ENCODE measurements at places on chromosomes 3 and 15. TPM values are rescaled to one million over a fixed set of nuclear protein-coding genes. Genes with fewer than 3 reads are reported as not detected.

GRCh38 chr3:195073866-195074860, 196.8 kb downstream of the XXYLT1 start:
- DNase-seq = no peak

The EPHB3 gene
- total RNA-seq = 45.0 TPM

The CHRM5 gene
- not detected for total RNA-seq

- no peak for DNase-seq
Measured at GRCh38 chr3:105997800-105998526, 129.2 kb upstream of the CBLB start.

- DNase-seq = no peak
Measured at GRCh38 chr3:153445817-153446216, 283.8 kb downstream of the RAP2B start.

DNA sequence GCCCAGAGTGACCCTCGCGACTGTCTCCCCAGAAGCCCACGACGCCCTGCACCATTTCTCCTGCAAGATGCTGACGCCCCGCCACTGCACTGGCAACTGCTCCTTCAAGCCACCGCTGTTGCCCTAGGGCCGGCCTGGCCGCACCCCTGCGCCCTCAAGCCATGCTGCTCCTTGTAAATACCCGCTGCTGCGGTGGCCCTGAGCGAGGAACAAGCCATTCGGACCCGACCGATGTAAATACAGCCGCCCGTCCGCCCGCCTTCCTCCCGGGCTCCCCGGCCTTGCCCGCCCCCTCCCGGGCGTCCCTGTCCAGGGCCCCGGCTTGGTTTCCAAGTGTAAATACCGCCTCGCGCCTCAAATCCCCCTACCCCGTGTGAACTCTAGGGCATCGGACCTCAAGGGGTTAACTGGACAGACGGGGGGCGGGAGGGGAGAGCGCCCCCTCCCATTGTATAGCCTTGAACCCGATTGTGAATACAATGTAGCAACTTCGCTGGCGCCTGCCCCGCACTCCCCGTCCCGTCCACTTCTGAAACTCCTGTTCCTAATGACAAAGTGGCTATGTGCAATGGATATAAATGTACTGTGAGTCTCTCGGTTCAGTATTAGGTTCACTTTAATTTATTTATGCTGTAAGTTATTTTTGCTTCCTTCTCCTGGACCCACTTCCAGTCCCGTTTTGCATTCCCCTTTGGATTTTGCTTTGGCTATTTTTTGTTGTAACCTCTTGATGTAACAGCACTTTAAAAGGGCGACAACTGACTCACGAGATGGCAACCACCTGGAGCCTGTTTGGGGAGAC, 5.9 kb downstream of the RNU6-1 start:
- DNase-seq = no peak

GRCh38 chr3:48232232-48232631, 8.7 kb upstream of the ZNF589 start:
- DNase-seq = no peak

- DNase-seq = no peak
Measured at GRCh38 chr3:140251678-140252077, 316.7 kb downstream of the CLSTN2 start.

The DNAH1 gene
- total RNA-seq = 1.6 TPM

- peak; percentile 31 for DNase-seq
Measured at GRCh38 chr3:10192953-10193691, 28.4 kb downstream of the IRAK2 start.

GRCh38 chr3:127070776-127071175, 87.9 kb downstream of the PLXNA1 start:
- no peak for DNase-seq

DNA sequence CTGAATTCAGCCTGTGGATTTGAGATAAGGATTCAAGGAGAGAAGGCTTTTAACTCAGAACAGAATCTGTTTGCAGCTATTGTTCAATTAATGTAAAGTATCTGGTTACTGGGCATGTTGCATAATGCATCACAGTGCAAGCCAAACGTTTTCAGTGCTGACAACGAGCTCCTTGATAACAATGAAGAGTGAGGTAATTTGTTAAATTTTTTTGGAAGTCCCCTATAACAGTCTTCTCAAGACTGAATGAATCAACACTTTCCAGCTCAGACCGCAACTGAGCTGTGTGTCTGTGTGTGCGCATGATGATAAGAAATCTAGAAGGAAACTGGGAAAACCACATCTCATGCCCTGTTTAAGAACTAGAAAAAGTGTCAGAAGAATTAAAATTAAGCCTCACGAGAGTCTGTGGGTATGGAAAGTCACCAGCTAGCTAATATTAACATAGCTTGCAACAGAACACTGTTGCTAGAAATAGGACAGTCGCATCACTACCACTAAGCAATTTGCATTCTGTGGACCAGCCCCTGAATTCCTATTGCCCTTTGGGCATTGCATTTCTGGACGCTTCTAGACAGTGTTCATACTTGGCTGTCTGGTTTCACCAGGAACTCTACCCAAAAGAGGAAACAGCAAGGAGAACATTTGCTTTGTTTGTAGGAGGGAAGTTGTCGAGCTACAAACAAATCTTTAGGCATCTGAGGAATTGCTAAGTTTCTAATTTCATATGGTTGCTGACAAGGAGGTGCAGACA, 43.7 kb upstream of the ATP2C1 start:
- DNase-seq = no peak

The SLC12A1 gene
- not detected for total RNA-seq

- DNase-seq = no peak
Measured at GRCh38 chr15:43905755-43906154, 79.0 kb downstream of the WDR76 start.

The SPINT1 gene
- total RNA-seq = 181 TPM

DNA sequence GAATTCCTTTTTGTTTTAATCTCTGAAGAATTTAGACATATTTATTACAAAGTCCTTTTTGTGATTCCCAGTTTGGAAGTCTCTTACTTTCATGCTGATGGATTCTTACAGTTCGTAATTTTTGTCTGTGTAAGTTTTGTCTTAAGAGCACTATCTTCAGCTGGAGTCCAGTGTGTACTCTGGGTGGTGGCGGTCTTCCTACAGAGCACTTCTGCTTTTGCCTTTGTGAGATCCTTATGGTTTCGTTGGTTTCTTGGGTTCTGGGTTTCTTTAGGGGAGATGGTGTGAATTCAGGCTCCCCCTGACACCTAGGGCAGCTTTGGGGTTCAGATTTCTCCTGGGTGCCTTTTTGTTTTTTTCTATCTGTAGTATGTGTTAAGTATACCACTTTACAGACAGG, 45.3 kb downstream of the PLS1 start:
- DNase-seq = no peak

The SLC22A13 gene
- total RNA-seq = not detected

GRCh38 chr3:160129459-160130061, 95.7 kb upstream of the C3orf80 start:
- DNase-seq = no peak

The THRB gene
- total RNA-seq = 7.5 TPM

- no peak for DNase-seq
Measured at GRCh38 chr15:99328106-99329072, 77.1 kb downstream of the LRRC28 start.
